ENCODE measurements at places on chromosomes 6 and 20.

DNA sequence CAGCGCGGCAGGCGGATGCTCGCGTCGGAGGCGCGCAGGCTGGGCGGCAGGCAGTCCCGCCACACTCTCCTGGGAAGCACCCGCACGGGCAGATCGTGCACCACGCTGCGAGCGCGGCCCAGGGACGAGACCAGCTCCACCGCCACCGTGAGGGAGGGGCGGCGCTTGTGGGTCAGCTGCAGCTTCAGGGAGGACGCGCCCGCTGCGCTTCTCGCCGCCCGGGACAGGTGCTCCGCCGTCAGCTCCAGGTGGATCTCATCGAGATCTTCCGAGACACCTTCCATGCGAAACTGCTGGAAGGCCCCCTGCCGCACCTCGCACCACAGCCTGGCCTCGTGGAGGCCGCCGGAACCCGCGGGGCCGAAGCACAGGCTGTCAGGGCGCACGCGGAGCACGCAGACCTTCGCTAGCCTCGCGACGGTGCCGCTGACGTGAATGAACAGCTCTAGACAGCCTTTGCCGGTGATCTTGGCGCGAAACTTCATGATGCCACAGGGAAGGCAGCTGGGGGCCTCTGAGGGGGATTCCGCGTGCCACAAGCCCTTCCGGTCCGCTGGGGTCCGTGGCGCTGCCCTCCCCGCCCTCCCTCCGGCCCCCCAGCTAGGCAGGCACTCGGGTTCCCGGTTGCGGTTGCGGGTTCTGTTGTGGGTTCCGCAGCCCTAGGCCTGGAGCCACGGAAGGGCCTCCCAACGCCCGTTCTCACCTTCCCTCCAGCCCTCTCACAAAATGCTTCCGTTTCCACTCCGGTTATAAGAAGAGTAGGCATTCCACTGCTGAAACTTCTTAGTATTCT, at the start of gene HUS1B:
Gene HUS1B, minus strand, starts transcription at position 641 of the 793 bp plus-strand sequence. Its CDS starts 156 bp downstream, at position 485.
- no peak for DNase-seq

DNA sequence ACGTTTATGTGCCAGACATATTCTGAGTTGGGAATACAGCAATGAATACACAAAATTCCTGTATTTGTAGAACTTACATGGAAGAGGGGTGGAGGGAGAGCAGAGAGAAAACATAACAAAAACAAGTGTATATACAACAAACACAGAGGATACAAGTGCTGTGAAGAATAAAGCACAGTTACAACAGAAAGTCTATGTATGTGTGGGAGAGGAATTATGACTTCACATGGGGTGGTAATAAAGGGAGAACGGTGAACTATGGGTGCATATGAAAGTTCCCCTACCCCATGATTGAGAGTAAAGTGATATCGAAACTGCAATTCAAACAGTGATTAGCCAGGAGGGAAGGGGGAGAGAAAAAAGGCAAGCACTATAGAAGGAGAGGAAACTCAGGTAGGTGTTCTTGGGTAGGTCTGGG, 24.6 kb downstream of the HBS1L start:
- DNase-seq = no peak

GRCh38 chr6:151018911-151019782, 153.6 kb downstream of the MTHFD1L start:
- no peak for DNase-seq

GRCh38 chr20:43960231-43960630, 45.6 kb downstream of the TOX2 start:
- no peak for DNase-seq

GRCh38 chr6:5772408-5773120, 234.2 kb downstream of the NRN1 start:
- DNase-seq = no peak

GRCh38 chr20:62344782-62345181, 22.3 kb downstream of the LAMA5 start:
- no peak for DNase-seq

GRCh38 chr6:142914369-142914768, 30.6 kb downstream of the HIVEP2 start:
- DNase-seq = no peak

DNA sequence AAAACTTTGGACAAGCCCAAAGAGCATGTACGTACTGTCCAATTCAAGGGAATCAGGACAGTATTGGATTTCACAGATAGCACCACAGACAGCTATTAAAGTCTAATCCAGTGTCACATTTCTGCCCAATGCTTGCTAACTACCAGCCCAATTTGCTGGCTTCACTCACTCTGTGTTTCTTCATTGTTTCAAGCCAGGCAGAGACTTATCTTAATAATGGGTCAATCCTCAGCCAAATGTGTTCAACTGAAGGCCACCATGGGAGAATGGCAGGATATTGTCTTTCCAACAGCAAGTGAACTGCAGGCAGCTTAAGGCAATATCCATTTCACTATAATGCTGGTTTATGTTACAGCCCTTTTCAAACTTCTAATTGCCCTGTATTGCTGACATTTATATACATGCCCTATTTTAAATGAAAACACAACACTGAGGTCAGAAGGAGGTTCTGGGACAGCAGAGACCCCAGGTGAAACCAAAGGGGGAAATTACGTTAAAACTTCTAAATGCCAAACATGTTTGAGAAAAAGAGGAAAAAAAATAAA, 142.1 kb upstream of the RSPO3 start:
- no peak for DNase-seq

Measured in glomerular endothelial cell (primary cell).